Common myeloid progenitor, CD34-positive (primary cell): ENCODE measurements at places on chromosomes 16 and 17.
A peak's percentile ranks its signal among the peaks of the same experiment; 100 is the strongest.

DNA sequence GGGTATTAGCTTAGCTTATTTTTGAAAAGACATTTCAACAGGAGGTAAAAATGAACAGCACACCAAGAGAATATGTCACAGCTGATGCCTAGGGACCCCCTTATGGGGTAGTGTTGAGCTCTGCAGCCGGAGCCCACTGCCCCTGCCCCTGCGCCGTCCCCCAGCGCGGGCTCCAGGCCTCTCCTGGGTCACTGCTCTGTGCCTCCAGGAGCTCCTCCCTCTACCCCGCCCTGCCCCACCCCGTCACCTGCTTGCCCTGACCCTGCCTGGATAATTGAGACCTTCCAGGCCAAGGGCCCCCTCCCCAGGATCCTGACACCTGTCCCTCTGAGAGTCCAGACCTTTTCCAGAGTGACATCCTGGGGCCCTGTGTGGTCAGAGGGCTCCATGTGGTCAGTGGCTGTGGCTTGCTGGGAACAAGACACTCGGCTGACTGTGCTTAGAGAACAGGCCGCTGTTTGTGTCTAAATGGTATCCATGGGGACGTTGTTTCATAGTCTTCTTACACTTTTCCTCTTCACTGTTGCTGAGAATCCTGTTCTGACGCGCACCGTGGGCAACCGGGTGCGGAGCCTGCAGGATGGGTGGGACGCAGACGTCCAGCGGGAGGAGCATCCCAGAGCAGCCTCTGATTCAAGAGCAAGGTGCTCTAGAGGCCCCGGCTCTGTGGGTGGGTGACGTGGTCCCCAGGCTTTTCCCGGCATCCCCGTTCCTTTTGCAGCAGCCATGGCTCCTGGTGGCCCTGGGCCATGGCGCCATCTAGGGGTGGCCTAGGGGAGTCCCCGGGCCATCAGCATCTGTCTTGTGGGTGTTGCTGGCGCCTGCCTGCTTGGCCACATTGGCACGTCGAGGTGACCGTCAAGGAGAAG lies 20.0 kb upstream of the WFIKKN1 start:
- no peak overlapping the region for H3K27ac ChIP-seq
- no peaks in the 10 kb centered on the region for H3K36me3 ChIP-seq
- H3K4me3 ChIP-seq = no peak overlapping the region
- H3K27me3 ChIP-seq = no peaks in the 10 kb centered on the region
- peak; percentile 65 for DNase-seq

GRCh38 chr16:48373258-48374029 lies 11.8 kb downstream of the SIAH1 start:
- no peaks in the 10 kb centered on the region for H3K36me3 ChIP-seq
- no peak overlapping the region for H3K27ac ChIP-seq
- H3K4me1 ChIP-seq = peaks cover 9% of the 10 kb centered on the region
- DNase-seq = no peak

- peaks cover 30% of the 10 kb centered on the region for H3K4me1 ChIP-seq
- no peak for DNase-seq
- H3K36me3 ChIP-seq = peaks cover 15% of the 10 kb centered on the region
- no peak overlapping the region for H3K4me3 ChIP-seq
These were observed 39.8 kb downstream of the MAP1LC3B start for GRCh38 chr16:87431926-87432325.

GRCh38 chr16:57240851-57241250 lies 4.2 kb upstream of the ARL2BP start:
- H3K27ac ChIP-seq = no peak overlapping the region
- DNase-seq = no peak
- peaks cover 12% of the 10 kb centered on the region for H3K4me1 ChIP-seq
- peaks cover 6% of the 10 kb centered on the region for H3K36me3 ChIP-seq

GRCh38 chr17:39529455-39529854 lies 68.2 kb downstream of the CDK12 start:
- no peak overlapping the region for H3K27ac ChIP-seq
- peaks cover 5% of the 10 kb centered on the region for H3K4me1 ChIP-seq
- peaks cover 16% of the 10 kb centered on the region for H3K36me3 ChIP-seq
- DNase-seq = peak; percentile 16

- DNase-seq = peak; percentile 72
- peaks cover 3% of the 10 kb centered on the region for H3K27me3 ChIP-seq
- no peaks in the 10 kb centered on the region for H3K36me3 ChIP-seq
- H3K27ac ChIP-seq = no peak overlapping the region
These were observed 14.4 kb upstream of the DHRS7C start for GRCh38 chr17:9805769-9806168.

- H3K27ac ChIP-seq = no peak overlapping the region
- DNase-seq = no peak
- H3K36me3 ChIP-seq = no peaks in the 10 kb centered on the region
- H3K27me3 ChIP-seq = no peaks in the 10 kb centered on the region
- no peaks in the 10 kb centered on the region for H3K4me1 ChIP-seq
These were observed 235.8 kb downstream of the HAPSTR1 start for GRCh38 chr16:9327253-9327652.

GRCh38 chr17:48307814-48308411 lies 122.1 kb downstream of the SKAP1 start:
- H3K36me3 ChIP-seq = no peaks in the 10 kb centered on the region
- H3K27ac ChIP-seq = no peak overlapping the region
- no peak overlapping the region for H3K4me3 ChIP-seq
- H3K4me1 ChIP-seq = no peaks in the 10 kb centered on the region

DNA sequence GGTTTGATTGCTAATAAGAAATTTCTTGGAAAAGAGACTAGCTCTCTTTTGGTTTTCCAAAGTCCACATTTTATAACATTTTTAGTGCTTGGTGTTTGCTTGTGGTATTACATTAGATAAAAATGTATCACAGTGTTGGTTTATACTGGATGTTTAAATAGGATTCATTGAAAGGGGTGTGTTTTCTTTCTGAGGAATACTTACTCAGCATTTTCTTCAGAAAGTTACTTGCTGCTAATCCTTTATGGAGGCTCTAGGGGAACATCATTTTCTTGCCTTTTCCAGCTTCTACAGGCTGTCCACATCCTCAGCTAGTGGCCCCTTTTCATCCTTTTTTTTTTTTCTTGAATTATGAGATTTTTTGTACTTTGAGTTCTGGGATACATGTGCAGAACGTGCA lies 834 bp upstream of the KRT39 start:
- DNase-seq = no peak
- H3K4me3 ChIP-seq = no peak overlapping the region
- no peaks in the 10 kb centered on the region for H3K36me3 ChIP-seq
- no peaks in the 10 kb centered on the region for H3K4me1 ChIP-seq
- no peak overlapping the region for H3K27ac ChIP-seq
- H3K27me3 ChIP-seq = no peaks in the 10 kb centered on the region

GRCh38 chr16:70793851-70794502 lies 7.0 kb downstream of the VAC14 start:
- H3K27me3 ChIP-seq = no peaks in the 10 kb centered on the region
- H3K4me3 ChIP-seq = no peak overlapping the region
- no peaks in the 10 kb centered on the region for H3K4me1 ChIP-seq
- no peak for DNase-seq

DNA sequence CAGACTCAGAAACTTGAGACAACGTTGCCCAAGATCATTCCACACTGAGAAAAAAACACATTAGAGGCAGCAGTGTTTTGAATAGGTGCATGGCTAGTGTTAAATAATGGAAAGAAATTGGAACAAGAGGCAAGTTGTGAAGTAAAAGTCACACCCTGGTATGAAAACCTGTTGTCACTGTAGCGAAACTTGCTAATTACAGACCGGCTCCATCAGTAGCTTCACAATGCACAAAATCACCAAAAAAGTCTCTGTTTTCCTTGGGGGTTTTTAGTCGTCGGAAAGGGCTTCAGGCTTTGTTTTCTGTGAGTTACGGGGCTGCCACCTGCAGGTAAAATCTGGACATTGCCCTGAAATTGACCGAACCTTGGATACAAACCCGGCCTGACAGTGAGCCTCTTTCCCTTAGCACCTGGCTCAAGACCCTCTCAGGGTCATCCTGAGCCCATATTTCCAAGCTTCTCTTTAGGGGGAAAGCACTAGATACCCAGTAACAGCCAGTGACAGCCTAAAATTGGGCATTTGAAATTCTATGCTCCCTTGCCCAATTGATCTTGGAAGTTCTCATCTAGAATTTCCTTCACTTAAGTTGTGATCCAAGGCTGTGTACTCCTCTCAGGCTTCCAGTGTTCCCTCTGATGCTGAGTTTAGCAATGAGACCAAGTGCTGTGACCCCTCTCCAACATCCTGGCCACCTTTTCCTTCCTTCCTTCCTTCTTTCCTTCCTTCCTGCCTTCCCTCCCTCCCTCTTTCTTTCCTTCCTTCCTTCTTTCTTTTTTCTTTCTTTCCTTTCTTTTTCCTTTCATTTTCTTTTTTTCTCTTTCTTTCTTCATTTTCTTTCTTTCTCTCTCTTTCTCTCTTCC lies 7.2 kb upstream of the GRB2 start:
- peaks cover 32% of the 10 kb centered on the region for H3K4me1 ChIP-seq
- H3K4me3 ChIP-seq = no peak overlapping the region
- peak; percentile 88 for DNase-seq
- H3K27ac ChIP-seq = no peak overlapping the region
- no peaks in the 10 kb centered on the region for H3K27me3 ChIP-seq

DNA sequence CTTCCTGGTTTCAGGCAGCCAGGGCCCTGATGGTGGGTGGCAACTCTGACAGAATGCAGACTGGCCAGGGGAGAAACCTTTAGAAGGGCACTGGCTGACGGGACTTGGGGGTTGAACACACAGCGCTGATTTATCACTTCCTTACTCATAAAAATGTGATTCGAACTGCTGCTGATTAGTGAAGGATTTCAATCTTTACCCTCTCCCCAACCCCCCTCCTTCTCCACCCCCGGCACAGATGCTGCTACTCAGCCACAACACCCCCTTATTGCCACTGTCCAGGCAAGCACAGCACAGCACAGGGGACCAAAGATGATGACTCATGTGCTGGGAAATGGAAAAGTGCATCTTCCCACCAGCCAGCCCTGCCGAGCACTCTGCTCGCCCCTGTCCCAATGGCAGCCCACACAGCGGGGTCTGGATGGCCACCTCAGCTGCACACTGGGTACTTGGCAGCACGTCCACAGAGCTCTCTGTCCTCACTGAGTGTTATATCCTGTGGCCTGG lies 70.1 kb downstream of the SMG6 start:
- peaks cover 20% of the 10 kb centered on the region for H3K36me3 ChIP-seq
- H3K4me1 ChIP-seq = no peaks in the 10 kb centered on the region
- H3K27me3 ChIP-seq = no peaks in the 10 kb centered on the region

GRCh38 chr17:47278561-47278960 lies 24.9 kb downstream of the ITGB3 start:
- no peak for DNase-seq
- H3K27me3 ChIP-seq = no peaks in the 10 kb centered on the region
- H3K27ac ChIP-seq = no peak overlapping the region
- no peaks in the 10 kb centered on the region for H3K36me3 ChIP-seq
- H3K4me1 ChIP-seq = no peaks in the 10 kb centered on the region

- no peak overlapping the region for H3K27ac ChIP-seq
- H3K36me3 ChIP-seq = no peaks in the 10 kb centered on the region
- H3K4me3 ChIP-seq = peak overlapping the region; percentile 68
- no peak for DNase-seq
- peaks cover 41% of the 10 kb centered on the region for H3K4me1 ChIP-seq
These were observed 80.6 kb downstream of the C16orf95 start for GRCh38 chr16:87236516-87237115.

GRCh38 chr16:59432896-59433295 lies 698.8 kb upstream of the GOT2 start:
- DNase-seq = no peak
- H3K4me1 ChIP-seq = no peaks in the 10 kb centered on the region
- H3K27ac ChIP-seq = no peak overlapping the region
- no peak overlapping the region for H3K4me3 ChIP-seq

- no peaks in the 10 kb centered on the region for H3K36me3 ChIP-seq
- peak; percentile 12 for DNase-seq
- no peak overlapping the region for H3K27ac ChIP-seq
- H3K4me3 ChIP-seq = no peak overlapping the region
- H3K4me1 ChIP-seq = no peaks in the 10 kb centered on the region
- peaks cover 13% of the 10 kb centered on the region for H3K27me3 ChIP-seq
These were observed 83.6 kb upstream of the NLRP1 start for GRCh38 chr17:5667871-5668270.

DNA sequence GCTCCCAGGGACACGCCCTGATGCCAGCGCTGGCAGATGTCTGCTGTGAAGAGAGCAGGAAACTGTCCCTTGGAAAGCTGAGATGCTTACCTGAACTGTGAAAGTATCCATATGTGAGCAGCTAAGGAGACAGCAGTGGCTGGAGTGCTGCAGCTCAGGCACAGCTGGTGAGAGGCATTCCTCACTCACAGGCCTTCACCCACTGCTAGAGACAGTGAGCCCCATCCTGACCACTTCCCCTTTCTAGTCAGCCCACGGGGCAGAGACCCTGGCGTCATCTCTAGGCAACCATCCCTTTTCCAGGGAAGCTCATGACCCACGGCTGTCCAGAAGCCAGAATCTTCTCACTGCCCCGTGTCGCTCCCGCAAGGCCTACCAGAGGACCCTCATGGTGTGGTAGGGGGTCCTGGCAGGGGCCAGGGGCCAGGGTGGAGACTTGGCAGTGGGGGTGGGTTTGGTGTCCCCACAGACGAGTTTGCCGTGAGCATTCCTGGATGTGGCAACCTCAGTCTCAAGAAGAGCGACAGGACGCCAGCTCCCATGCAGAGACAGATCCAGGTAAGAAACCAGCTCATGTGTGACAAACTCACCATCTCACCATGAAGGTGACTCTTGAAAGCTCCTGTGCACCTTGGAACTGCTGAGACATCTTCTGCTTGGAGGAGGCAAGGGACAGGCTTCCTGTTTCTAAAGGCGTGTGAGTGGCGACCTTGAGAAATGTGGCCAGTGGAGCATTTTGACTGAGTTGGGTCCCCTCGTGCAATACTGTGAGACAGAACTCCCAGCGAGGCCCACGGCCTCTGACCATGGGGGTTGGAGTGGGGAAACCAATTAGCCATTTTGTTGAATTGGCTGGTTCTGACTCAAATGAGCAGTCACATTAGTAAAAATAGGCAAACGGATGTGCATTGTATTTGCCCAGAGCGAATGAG lies at the start of gene SCIMP:
TSS of gene SCIMP (minus strand) at position 216 of the 932 bp plus-strand sequence. CDS start at position 111, 105 bp downstream.
- DNase-seq = peak; percentile 50
- H3K27ac ChIP-seq = peak within 1 kb of the TSS; percentile 18
- no peak within 1 kb of the TSS for H3K4me3 ChIP-seq
- no peaks in the 10 kb centered on the region for H3K36me3 ChIP-seq

DNA sequence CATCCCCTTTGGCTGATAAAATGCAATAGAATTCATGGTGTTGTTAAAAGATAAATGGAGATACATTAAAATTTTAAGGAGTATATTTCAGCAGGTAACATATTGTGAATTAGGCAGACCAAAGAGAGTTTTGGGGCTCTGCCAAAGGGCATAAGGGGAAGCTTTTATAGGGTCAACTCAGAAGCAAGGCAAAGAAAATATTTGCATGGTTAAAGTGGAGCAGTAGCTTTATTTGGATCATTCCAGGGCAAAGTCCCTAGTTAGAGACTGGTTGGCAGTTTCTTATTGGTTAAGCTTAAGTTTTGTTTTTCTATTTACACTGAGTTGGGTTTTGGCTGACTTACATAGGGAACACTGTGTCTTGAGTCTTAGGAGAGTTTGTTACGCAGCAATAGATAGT lies 75.1 kb upstream of the CA10 start:
- H3K4me3 ChIP-seq = no peak overlapping the region
- no peaks in the 10 kb centered on the region for H3K27me3 ChIP-seq
- DNase-seq = no peak
